Panc1 (cell line): ENCODE measurements at places on chromosomes 11 and 22. TPM values are rescaled to one million over a fixed set of nuclear protein-coding genes. Genes with fewer than 3 reads are reported as not detected.

AMBRA1 gene
- 40.0 TPM for total RNA-seq

POTEH gene
- total RNA-seq, result not detected

FGF19 gene
- total RNA-seq, result not detected

CHADL gene
- 0.33 TPM for total RNA-seq

DERL3 gene
- total RNA-seq, result 1.0 TPM

RIMBP3B gene
- 0.54 TPM for total RNA-seq

ADM2 gene
- 3.9 TPM for total RNA-seq

FOLR3 gene
- total RNA-seq, result not detected

TMEM25 gene
- 6.7 TPM for total RNA-seq

RASD2 gene
- 26.7 TPM for total RNA-seq

FZD4 gene
- total RNA-seq, result 11.1 TPM

HRAS gene
- total RNA-seq, result 175 TPM

NAALAD2 gene
- total RNA-seq, result not detected

OR2AG1 gene
- total RNA-seq, result not detected

MMP13 gene
- 0.15 TPM for total RNA-seq

GLB1L2 gene
- total RNA-seq, result 10.4 TPM

FREY1 gene
- total RNA-seq, result 1.4 TPM

WT1 gene
- 15.9 TPM for total RNA-seq

THOC5 gene
- 74.4 TPM for total RNA-seq

TRAF6 gene
- total RNA-seq, result 10.9 TPM

OR8A1 gene
- not detected for total RNA-seq

OR51B4 gene
- not detected for total RNA-seq

GLB1L3 gene
- total RNA-seq, result not detected

IL18 gene
- 22.5 TPM for total RNA-seq
